SW480 (cell line): ENCODE measurements at places on chromosomes 16 and 17.

DNA sequence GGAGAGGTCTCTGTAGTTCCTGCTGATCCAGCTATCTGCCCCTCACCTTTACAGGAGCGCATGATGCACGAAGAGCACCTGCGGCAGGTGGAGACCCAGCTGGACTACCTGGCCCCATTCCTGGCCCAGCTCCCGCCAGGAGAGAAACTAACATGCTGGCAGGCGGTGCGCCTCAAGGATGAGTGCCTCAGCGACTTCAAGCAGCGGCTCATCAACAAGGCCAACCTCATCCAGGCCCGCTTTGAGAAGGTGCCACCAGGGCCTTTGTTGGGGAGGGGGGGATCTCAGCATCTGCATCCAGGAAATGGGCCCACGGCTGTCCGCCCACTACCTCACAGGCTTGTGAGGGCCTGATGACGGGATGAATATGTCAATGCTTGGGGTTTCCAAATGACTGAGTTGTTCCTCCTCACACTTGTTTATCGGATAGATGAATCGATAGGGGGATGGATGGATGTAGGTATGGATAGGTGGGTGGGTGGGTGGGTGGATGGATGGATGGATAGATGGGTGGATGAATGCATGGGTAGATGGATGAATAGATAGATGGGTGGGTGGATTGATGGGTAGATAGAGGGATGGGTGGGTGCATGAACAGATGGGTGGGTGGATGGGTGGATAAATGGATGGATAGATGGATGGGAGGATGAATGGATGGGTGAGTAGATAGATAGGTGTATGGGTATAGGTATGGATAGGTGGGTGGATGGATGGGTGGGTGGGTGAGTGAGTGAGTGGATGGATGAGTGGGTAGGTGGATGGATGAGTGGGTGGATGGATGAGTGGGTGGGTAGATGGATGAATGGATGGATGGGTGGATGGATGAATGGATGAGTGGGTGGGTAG is 7.0 kb upstream of the KATNB1 start:
- no peak for DNase-seq

- DNase-seq = no peak
Measured at GRCh38 chr16:12484972-12485371, 318.7 kb downstream of the CPPED1 start.

DNA sequence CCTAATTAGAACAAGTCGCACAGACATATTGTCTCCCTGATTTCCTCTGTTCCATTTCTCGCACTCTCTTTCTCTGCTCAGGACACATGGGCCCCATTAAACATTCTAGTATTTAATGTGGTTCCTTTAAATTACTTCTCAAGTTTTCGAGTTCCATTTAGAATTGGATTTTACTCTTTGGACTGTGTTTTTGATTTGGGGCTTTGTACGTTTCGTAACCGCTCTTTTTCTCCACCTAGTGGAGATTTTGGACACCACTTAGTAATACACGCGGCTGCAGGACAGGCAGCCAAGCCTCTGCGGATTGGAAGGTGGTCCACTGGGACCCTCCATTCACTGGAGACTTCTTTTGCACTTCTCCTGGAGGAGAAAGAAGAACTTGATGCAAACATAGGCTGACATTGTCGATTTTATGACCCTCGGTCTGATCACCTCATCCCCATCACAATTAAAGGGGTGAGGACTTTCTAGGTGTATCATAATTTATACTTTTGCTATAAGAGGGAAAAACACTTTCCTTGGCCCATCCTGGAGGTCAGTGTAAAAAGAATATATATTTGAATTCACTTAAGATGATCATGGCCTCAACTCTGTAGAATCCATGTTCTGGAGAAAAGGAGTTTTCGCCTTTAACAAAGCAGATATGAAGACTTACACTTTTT is 85.7 kb downstream of the NOG start:
- no peak for DNase-seq

DNA sequence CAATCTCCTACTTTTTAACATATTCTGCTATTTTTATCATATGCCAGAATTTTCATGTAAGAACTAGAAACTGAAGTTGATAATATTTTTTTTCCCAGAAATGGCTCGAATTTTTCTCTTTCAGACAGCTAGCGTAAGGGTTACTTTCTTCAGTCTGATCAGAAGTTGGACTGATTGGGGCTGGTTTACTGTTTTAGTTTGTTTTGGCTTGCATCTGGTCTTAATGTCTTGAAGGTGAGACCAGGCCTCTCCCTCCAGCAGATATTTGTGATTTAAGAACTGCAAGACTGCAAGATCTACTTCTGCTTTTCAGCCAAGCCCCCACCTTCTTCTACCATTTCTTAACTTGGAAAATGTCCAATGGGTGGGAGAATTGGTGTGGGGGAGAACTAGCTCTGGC is 266.4 kb downstream of the HAPSTR1 start:
- no peak for DNase-seq

DNA sequence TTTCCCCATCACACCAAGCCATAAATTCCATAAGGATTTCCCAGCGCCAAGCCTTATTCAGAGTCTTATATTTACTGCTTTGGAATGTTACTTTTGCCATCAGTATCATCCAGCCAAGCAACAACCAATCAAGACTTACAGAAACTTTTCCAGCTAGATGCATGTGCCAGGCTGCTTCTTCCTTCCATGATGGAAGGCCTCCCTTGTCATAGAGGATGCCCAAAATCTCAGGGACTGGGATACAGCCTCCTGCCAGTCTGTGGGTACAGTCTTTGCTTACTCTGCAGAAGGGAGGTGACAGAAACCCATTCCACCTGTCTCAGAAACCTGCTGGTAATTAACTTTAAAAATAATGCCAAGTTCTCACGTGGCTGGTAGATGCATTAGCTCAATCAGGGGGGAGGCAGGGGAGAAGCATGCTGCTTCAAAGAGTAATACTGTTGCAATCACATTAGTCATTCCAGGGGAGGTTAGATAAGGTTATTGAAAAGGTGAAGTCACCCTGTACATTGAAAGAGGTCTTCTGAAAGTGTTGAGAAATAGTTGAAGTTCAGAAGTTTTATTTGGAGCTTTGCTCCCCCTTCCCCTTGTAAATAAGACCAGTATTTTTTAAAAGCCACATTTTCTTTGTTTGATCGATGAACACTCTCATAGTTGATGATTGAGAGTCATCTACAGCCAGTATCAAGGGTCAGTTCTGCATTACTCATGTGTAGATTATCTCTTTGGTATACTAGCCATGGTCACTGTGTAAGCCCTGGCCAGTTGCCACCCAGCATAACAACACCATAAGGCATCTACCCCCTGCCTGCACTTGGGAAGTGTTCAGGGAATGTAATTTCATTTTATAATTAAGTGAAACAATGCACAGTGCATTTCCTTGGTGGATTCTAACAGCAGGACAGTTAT is 22.2 kb downstream of the HLF start:
- peak; percentile 9 for DNase-seq

- DNase-seq = peak; percentile 49
Measured at GRCh38 chr16:381789-382717, at the start of gene PGAP6. TSS of gene PGAP6 (minus strand) at chr16:381978. CDS start at chr16:381821, 157 bp downstream.

DNA sequence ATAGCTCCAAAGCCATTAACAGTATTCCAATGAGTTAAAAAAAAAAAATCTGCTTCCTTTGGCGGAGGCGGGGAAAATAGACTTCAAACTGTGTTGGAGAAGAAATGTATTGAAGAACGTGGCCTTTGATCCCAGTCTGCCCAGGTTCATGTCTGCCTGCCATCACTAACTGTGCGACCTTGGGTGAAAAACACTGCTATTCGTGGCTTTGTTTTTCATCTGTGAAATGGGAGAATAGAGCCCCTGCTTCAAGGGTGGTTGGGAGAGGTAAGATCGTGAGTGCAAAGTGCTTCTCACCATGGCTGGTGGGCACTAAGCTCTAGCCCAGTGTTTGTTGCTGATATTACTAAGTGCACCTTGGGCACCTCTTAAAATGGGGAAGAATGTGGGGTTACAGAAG is 69.5 kb downstream of the VPS35L start:
- DNase-seq = no peak

- no peak for DNase-seq
Measured at GRCh38 chr16:77784441-77785372, 3.7 kb upstream of the VAT1L start.

DNA sequence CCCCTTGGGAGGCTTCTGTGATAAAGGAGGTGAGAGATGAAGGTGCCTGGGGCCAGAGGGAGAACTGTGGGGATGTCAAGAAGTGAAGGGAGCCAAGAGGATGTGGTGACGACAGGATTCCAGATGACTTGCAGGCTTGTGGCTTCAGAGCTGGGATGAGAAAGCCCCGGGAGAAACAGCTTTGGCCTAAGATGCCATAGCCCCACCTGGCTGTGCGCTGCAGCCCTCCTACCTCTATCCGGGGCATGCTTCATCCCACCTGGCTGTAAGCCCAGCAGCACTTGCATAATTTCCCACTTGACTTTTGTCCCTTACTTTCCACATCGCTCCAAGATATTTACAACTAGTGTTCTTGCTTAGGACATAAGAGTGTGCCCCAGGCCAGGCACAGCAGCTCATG is 29.3 kb downstream of the GINS3 start:
- no peak for DNase-seq

- DNase-seq = no peak
Measured at GRCh38 chr17:82776454-82776853, 24.6 kb downstream of the TBCD start.

GRCh38 chr17:77011173-77012011 is 129.4 kb upstream of the SEC14L1 start:
- DNase-seq = no peak

DNA sequence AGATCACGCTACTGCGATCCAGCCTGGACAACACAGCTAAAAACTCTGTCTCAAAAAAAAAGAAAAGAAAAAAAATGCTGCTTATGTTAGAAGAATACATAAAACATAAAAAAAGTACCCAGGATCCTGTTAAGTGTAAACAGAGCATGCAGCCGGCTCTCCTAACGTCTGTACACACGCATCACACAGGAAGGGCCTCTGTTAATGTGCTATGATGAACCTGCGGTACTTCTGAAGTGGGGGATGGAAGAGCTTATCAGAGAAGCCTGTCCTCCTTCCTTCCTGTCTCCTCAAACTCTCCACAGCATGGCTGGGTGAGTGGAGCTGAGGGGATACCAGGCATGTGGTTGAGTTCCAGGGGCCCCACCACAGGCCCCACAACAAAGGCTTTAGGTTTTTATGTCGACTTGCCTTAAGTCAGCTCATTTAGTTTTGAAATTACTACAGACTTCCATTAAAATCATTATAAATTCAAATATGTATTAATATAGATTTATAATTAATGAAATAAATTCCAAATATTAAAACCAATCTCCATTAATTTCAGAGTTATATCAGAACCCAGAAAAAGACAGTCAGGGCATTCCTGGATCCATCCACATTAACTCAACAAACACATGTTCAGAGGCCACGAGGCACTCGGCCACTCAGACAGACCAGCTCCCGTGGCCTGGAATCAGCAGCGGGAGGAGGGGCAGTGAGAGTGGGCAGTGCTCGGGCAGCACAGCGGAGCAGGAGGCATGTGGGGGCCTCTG is 11.7 kb downstream of the CCDC57 start:
- no peak for DNase-seq

DNA sequence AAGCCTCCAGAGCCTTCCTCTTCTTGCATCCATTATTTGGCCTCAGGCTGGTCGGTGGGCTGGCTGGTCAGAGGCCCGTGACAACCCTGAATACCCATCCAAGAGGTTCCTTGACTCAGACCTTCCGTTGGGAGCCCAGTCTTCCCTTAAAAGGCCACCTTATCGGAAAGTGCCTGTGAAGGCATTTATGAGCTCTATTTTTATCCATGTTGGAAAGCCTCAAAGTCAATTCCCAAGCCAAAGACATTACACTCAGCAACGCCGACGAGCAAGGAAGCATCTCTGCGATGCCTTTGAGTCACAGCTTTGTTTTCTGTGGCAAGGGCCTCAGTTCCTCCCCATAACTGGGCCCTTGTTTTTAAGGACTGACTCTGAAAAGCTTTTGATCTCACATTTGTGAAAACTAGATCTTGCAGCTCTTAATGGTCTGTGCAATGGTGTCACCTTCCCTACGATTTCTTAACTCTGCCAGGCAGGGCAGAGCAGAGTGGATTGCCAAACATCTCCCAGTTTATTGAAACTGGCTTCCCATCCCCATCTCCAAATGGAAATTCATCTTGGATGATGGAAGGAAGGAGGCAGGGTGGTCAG is 13.3 kb upstream of the SPOP start:
- DNase-seq = no peak

DNA sequence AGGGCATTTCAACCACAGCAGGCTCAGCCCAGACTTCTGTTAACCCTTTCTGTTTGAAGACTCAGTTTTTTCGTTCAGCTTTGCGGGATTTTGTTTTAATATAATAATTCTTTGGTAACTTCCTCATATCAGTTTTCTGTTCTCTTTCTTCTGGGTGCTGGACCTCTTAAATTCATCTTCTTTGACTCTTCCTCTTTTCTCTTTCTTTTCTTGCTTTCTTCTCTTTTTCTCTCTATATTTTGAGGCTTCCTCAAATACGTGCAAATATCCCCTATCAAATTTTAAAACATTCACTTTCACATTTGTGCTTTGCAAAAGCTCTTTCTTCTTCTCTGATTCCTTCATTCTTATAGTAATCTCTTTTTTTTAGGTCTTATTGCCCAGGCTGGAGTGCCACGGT is 136.3 kb downstream of the HS3ST3B1 start:
- DNase-seq = no peak

DNA sequence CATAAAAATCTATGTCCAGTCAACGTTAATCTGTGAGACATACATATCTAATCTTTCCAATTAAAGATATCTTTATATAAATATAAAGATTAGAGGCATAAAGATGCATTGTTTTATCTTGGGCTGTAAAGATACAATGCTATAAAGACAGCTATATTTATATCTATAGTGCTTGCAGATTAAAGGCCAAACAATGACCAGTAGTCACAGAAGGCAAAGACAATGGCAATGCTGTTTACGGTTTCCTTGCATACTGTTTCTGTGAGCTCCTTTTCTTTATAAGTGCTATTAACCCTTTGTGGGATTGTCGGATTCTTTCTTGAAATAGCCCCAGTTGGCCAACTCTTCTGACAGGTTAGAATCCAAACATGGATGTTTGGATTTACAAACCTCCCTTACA is 85.5 kb upstream of the SALL1 start:
- no peak for DNase-seq

- DNase-seq = no peak
Measured at GRCh38 chr16:87015021-87015420, 302.2 kb downstream of the C16orf95 start.

DNA sequence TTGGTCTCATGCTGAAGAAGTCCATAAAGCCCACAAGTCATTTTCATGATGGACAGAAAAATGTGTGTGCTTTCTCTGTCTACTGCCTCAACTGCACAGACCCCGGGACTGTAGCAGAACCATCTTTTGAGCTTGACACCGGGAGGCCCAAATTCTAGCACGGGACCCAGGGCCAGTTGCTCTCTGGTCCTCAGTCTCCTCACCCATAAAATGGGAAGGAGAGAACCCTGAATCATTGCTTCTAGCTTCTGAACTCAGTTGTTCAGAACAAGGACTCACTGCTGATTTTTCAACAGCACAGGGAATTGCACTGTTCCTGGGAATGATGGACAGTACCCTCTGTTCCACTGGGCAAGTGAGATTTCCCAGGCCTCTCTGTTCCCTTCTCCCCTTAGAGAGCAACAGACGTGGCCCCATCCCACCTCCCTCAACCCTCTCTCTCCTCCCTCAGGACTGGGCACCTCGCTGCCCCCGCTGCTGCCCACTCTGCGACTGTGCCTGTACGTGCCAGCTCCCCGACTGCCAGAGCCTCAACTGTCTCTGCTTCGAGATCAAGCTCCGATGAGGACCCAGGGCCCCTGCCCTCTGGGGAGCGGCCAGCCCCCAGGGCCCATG is 2.2 kb upstream of the ALDOA start:
- no peak for DNase-seq
